ENCODE measurements at places on chromosomes 11 and 22. TPM values are rescaled to one million over a fixed set of nuclear protein-coding genes. Genes with fewer than 3 reads are reported as not detected.

DNA sequence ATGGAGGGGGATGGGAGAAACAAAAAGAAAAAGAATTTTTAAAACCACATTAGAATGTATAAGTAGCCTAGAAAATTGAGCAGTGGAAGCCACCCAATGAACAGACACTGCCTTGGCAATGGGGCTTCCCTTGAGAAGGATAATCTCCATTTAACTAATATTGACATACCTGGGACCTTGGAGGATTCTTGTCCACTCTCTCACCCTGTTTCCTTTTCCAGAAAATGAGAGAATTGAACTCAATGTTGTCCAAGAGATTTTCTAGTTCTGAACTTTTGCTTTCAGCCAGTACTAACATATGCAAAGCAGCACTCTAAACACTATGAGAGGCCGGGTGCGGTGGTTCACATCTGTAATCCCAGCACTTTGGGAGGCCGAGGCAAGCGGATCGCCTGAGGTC, 524 bp downstream of the MS4A8 start:
- DNase-seq = no peak

DNA sequence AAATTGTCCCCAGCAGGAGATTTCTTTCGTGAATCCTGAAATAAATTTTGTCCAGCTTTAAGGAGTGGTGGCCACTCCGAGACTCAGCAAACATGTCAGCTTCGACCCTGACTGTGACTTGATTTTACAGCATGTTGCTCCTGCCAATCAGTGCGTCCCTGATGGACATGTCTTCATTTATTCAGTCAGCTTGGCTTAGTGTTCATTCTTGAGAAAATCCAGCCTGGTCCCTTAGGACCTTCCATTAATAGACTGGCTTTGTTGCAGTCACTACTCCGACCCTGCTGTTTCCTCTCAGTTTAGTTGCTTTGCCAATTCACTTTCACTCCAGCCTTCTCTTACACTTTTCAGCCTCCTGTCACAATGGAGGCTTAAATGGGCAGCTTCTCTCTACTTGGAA, 30.5 kb downstream of the TMPRSS5 start:
- no peak for DNase-seq

OR51B5 gene
- not detected for total RNA-seq

DNA sequence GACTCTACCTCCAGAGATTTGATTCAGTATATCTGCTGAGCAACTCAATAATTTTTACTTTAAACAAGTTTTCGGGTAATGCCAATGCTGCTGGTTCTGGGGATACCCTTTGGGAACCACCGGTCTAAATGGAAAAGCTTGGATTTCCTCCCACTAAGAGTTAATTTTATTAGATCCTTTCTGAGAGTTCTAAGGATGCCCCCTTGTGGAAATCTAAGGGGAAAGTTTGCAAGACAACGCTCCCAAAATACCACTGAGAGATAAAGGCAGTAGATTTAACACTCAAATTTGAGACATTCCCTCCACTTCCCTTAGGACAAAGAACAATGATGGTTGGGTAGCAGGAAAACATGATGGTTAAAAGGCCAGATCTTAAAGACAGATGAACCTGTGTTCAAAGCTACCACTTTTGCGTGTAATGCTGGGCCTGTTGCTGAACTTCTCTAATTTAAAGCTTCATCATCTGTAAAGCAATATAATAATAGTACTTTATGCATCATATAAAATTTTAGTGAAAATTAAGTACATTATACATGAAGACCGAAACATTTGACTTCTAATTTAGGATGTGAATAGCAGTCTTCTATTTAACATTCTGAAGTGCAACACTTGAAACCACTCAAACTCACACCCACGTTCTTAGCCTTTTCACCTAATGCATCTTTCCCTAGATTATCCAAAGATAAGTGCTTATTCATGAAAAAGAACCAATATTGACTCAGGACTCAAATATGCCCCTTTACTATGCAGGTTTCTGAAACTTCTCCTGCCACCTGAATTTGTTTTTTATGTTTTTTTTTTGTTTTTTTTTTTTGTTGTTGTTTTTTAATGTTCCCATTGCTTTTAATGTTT, 110.1 kb upstream of the LUZP2 start:
- no peak for DNase-seq

- DNase-seq = no peak
Observed at GRCh38 chr22:38832005-38832978, 11.5 kb downstream of the NPTXR start.

HBG2 gene
- not detected for total RNA-seq

GRCh38 chr11:131510662-131511061, 140.2 kb downstream of the NTM start:
- DNase-seq = no peak

ROBO4 gene
- total RNA-seq = 27.6 TPM

DNA sequence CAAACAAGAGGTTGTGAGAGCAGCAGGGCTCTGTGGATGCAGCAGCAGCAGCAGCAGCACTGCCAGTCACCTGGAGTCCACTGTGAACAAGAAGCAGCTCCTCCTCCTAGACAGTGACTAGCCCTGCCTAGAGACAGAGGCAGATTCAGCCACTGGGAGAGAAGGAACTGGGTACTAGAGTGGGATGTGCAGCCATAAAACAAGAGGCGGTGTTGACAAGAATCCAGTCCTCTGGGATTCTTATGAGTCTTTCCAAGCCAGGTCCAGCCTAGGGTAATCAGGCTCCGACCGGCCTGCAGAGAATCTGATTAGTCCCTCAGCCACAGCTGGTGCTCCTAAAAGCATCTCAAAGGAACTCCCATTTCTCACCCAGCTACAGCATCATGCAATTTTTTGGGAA, 83.9 kb upstream of the USP47 start:
- DNase-seq = no peak

DNA sequence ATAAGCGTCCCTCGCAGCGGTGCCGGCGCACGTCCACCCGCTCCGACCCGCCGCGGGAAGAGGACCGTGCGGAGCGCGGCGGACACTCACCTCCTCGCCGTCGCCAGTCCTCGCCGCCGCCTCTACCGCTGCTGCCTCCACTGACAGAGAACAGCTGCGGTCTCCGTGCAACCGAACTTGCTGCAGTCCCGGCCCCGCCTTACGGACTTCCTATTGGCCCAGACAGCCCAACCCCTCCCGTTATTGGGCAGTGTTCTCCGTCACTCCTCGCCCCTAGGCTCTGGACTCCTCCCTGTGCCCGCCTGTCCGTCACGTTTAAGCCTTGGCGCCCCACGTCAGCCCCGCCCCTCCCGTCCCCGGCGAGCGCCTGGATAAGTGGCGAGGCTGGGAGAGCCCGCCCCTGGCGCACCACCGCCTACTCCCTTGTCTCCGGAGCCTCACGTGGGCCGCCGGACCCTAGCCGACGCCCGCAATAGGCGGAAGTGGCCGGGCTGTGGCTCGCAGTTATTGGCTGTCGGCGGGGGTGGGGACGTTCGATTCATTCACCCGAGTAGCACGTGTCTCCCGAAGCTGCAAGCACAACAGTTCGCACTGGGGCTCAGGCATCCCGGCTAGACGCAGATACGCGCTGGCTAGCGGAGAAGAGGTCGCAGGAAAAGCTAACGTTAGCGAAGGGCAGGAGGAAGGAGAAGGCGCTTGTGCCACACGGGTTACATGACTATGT, at the start of gene PC:
PC (minus strand) TSS at position 152 of the 724 bp plus-strand sequence. CDS start 86,224 bp downstream, outside the sequence.
- DNase-seq = peak; percentile 100

DNA sequence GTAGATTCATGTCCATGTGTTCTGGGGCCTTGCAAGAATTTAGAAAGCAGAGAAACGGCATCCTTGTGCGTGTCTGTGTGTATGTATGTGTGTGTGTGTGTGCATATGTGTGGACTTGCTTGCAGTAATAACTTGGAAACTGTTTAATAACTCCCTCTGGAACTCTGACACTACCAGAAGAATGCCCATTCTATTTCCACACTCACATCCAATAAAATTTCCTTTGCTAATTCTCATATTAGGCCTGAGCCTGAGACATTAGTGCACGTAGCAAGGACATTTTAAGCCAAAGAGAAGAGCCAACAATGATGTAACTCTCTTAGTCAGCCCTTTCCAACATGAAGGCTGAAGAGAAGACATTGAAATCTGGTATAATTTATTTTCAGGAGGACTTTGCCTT, 3.2 kb downstream of the OR4D6 start:
- DNase-seq = no peak

- no peak for DNase-seq
Observed at GRCh38 chr11:11022125-11022730, 164.4 kb upstream of the ZBED5 start.

GRCh38 chr22:43155789-43156188, 4.4 kb downstream of the TSPO start:
- no peak for DNase-seq
